ENCODE measurements at places on chromosomes 6 and 20. TPM values are rescaled to one million over a fixed set of nuclear protein-coding genes. Genes with fewer than 3 reads are reported as not detected.

KIF25 gene
- not detected for total RNA-seq

MLIP gene
- total RNA-seq, result not detected

ADTRP gene
- total RNA-seq, result 0.67 TPM

DNA sequence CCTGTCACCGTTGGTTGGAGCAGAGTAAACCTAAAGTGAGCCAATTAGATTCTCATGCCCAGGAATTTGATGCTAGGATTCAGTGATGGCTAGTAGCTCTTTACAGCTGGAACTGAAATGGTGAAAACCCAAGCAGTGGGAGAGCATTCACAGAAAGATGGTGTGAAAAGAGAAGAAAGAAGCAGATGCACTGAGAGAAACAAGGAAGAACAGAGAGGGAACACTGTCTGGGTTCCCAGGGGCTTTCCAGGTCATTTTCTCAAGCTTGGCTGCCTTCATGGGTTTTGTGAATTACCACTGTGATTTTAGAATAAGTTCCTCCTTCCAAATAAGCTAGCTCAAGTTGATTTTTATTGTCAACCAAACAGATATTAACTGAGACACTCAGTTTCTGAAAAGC lies 104.1 kb upstream of the AKIRIN2 start:
- H3K27ac ChIP-seq, result no peak overlapping the region
- peaks cover 11% of the 10 kb centered on the region for H3K4me1 ChIP-seq
- no peak for DNase-seq
- H3K27me3 ChIP-seq, result peaks cover 9% of the 10 kb centered on the region

DNA sequence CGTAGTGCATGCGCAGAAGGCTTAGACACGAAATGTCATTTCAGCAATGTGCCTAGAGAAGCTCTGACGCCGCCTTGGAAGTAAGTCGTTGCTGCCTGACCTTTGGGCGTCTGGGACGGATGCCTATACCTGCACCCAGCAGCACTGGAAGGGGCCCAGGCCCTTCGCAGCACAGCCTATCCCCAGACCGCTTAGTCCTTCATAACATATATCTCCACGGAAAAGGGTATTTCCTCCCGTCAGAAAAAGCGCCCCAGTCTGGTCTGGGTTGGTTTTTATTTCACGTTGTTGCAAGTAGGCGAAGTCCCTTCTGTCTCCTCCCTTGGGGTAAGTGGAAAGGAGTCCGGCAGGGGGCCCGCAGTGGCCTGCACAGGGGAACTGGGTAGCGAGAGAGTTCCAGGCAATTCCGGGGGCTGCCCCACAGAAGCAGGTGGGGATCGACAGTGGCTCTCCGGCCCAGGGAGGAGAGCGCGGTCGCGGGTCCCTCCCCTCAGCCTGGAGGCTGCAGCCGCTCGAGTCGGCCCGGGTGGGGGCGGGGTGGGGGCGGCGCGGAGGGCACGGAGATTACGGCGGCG lies 559 bp upstream of the EYA4 start:
- H3K36me3 ChIP-seq, result no peaks in the 10 kb centered on the region
- no peak overlapping the region for H3K4me3 ChIP-seq
- H3K27ac ChIP-seq, result no peak overlapping the region
- peaks cover 60% of the 10 kb centered on the region for H3K27me3 ChIP-seq
- no peak for DNase-seq

DNA sequence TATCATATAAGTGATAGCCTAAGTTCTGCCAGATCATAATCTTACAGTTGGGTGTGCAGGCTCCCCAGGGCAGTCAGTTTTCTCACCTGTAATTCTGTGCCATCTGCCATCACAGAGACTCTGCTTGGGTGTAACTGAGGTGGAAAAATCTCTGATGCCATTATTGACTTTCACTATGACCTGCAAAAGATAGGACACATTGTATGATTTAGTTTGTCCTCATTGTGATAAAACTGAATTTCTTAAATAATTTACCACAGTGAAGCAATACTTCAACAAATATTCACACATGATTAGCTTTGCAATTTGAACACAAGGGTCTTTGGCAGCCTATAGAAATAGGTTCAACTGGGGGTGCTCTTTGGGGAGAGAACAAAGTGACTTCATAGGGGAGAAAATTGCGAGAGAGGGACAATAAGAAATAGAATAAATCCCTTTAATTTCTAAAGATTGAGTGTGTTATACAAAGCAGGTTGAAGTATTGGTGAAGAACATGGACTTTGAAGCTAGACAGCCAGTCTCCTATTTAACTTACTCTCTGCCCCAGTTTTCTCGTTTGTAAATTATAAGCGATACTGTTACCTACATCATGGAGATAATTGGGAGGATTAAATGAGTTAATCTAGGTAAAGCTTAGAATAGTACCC lies 27.3 kb downstream of the FAM229B start:
- peaks cover 20% of the 10 kb centered on the region for H3K4me1 ChIP-seq
- no peak overlapping the region for H3K4me3 ChIP-seq
- DNase-seq, result no peak
- H3K36me3 ChIP-seq, result no peaks in the 10 kb centered on the region

DNA sequence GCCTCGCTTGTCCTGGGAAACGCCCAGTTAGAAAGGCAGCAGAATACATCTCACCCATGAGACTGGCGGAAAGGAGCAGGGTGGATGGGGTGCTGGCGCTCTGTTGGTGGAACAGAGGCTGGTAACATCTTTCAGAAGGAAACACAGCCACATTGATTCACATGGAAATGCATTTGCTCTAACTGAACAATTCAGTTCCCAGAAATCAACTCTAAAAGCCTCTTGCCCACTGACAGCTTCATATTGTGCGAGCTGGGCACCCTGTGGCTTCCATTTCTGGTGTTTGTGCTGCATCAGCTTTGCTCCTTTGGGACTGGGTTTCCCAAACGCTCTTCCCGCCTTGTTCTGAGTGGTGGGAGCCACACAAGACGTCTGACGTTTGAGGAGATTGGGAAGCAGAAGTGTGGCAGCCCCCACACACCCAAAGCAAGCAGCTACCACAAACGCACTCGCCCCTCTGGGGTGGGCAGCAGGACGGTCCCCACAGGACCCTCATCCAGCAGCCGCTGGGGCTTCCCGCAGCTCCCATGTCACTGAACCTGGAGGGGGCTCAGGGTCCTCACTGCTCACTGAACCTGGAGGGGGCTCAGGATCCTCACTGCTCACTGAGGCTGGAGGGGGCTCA lies 229.5 kb downstream of the ERMARD start:
- H3K27ac ChIP-seq, result no peak overlapping the region
- no peaks in the 10 kb centered on the region for H3K36me3 ChIP-seq
- no peaks in the 10 kb centered on the region for H3K4me1 ChIP-seq
- no peak overlapping the region for H3K4me3 ChIP-seq
- H3K27me3 ChIP-seq, result no peaks in the 10 kb centered on the region

- no peak overlapping the region for H3K27ac ChIP-seq
- H3K27me3 ChIP-seq, result no peaks in the 10 kb centered on the region
- no peaks in the 10 kb centered on the region for H3K36me3 ChIP-seq
These were observed 89.0 kb downstream of the EDN1 start for GRCh38 chr6:12379181-12379580.

DNA sequence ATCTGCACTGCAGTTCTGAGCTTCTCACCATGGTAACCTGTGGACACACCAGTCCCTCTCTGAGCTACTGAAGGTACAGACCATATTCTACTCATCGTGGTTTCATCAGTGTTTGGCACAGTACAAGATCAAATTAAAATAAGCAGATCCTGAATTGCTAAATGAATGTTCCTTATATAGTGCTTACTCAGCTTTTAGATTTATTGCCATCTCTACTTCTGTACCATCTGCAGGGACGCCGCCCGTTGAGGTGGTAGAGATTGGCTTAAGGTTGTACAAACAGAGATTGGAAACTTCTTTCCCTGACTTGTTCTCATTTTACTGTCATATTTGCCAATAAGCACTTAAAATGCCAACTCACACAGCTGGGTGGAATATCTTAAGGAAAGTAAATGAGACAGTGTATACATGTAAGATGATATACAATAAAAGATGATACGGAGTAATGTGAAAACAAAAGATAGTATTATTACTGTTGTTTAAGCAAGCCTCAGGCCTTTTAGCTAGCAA lies 223.4 kb upstream of the FOXQ1 start:
- no peaks in the 10 kb centered on the region for H3K4me1 ChIP-seq
- H3K4me3 ChIP-seq, result no peak overlapping the region
- no peaks in the 10 kb centered on the region for H3K36me3 ChIP-seq

DNA sequence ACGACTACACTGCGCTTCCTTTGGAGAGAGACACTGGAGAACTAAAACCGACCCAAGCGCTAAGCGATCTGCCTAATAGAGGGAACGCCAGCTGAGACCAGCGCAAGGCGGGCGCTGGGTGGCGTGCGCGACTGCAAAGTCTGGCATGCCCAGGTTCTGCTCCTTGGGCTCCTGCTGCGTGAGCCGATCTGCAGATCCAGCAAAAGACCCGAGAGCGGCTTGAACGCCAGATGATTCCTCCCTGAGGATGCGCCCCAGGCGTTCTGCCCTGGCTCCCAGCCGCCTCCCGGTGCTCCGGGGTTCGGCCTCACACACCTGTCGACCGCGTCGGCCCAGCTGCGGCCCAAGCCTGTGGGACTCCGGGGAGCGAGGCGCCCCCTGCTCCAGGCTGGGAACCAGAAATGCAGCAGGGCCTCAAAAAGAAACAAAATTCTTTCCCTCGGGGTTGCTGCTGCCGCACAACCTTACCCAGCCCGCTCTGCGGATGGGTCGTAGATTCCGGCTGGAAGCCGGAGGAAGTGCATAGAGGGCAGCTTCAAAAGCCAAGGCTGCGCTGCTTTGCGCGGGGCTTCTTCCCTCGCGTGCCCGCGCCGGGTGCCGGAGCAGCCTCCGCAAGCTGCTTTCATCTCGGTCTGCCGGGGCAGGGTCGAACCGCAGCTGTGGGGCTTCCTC lies 17.9 kb upstream of the PRDM13 start:
- peak overlapping the region; percentile 81 for H3K4me3 ChIP-seq
- peaks cover 18% of the 10 kb centered on the region for H3K4me1 ChIP-seq
- H3K27me3 ChIP-seq, result peaks cover 70% of the 10 kb centered on the region
- peak; percentile 41 for DNase-seq
- no peak overlapping the region for H3K27ac ChIP-seq
- no peaks in the 10 kb centered on the region for H3K36me3 ChIP-seq

DNA sequence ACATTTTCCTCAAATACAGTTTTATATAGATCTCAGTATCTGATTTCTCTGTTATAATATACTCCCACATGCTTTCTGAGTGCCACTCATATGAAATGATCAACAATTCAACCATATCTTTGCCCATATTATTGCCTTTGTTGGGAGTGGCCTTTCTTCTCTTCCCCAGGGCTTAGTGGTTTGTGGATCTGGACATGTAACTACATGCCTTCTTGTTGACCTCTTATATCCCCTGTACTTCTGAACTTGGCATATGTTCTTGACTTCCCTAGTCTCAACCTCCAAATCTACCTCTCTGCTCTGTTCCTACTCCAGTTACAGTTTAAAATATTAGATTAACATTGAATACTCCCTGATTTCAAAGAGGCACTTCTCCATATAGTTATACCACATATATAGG lies 34.3 kb upstream of the PRIM2 start:
- H3K4me1 ChIP-seq, result no peaks in the 10 kb centered on the region
- peaks cover 13% of the 10 kb centered on the region for H3K27me3 ChIP-seq
- no peaks in the 10 kb centered on the region for H3K36me3 ChIP-seq
- no peak overlapping the region for H3K27ac ChIP-seq
- H3K4me3 ChIP-seq, result no peak overlapping the region
- DNase-seq, result no peak

Data from activated T-helper 2 cell treated with anti-CD3 and anti-CD28 coated beads, Interferon-gamma antibody, Interleukin-2, Interleukin-4, amounts not matched to agents 10 μg/mL and 5 μg/mL and 100 μg/mL, durations not matched to agents 14 hours and 24 hours and 36 hours (primary cell).